ENCODE measurements at places on chromosomes 5 and 9.

GRCh38 chr5:63398346-63398745 lies 563.9 kb downstream of the HTR1A start:
- no peak for DNase-seq

GRCh38 chr5:149886692-149887470 lies 57.7 kb downstream of the PDE6A start:
- DNase-seq = no peak

GRCh38 chr5:42606464-42606869 lies 150.2 kb upstream of the CCDC152 start:
- DNase-seq = no peak

DNA sequence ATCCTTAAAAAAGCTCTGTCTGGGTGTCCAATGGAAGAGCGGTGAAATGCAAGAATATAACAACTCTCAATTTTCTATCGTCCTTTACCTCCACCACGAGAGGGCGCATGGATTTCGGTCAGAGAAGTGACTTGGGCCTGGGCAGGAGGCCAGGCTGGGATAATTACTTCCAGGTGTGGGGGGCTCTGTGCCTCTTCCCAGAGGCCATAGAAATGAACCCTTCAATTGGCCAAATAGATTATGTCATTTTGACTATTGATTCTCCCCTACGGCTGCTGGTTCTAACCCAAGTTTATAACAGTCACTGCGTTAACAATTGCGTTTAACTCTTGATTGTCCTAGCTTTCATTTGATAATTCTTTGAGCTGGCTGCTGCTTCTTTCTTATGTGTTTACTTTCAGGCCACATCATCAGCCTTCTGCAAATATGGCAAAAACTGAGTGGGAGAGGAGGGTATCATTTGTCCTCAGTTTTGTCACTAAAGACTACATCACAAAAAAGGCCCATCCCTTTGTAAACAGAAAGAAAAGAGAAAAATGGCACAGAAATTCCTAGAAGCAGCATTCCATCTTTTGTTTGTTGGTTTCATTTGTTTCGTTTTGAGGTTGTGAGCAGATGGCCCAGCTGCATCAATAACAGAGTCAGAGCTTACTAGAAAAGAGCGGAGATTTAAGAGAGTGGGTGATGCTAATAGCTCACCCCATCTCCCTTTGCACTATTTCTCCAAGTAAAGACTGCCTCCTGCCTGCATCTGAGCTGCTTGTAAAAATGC lies 45.4 kb upstream of the ZFR start:
- peak; percentile 78 for DNase-seq

GRCh38 chr5:10335711-10336470 lies 17.6 kb upstream of the MARCHF6 start:
- DNase-seq = no peak

- DNase-seq = no peak
Measured at GRCh38 chr9:98607787-98608186, 100.9 kb downstream of the GABBR2 start.

DNA sequence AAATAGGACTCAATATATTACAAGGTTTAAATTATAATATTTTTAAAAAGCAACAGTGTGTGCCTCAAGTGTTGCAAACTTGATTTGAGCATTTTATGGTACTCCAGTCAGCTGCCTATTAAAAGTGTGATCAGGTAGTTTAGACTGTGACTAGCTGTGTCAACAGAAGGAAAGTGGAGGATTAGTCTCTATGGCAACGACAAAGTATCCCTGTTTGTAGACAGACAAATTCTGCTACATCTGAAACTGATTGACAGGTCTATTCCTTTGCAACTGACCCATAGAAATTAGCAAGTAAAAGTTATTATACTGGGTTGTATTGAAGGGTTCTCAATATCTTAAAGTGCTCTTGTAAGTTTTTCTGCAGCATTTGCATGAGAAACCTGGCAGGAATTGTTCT lies 249.8 kb upstream of the ARRDC3 start:
- DNase-seq = no peak

GRCh38 chr9:111691672-111692329 lies 30.4 kb downstream of the GNG10 start:
- DNase-seq = peak; percentile 19

GRCh38 chr5:22109315-22109714 lies 743.8 kb downstream of the CDH12 start:
- DNase-seq = no peak

- DNase-seq = peak; percentile 35
Measured at GRCh38 chr5:52878656-52879055, 90.9 kb downstream of the ITGA1 start.

DNA sequence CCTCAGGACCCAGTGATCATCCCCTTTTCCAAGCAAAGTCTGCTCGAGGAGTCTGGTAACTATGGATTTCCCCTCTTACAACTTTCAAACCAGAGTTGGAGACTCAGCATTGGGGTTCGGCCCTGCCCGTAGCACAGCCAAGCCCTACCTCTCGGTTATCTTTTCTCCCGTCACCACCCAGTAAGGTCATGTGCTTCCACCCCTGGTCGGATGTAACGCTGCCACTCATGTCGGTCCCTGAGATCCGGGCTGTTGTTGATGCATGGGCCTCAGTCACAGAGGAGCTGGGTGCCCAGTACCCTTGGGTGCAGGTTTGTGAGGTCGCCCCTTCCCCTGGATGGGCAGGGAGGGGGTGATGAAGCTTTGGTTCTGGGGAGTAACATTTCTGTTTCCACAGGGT lies 1.2 kb downstream of the GALT start:
- no peak for DNase-seq

DNA sequence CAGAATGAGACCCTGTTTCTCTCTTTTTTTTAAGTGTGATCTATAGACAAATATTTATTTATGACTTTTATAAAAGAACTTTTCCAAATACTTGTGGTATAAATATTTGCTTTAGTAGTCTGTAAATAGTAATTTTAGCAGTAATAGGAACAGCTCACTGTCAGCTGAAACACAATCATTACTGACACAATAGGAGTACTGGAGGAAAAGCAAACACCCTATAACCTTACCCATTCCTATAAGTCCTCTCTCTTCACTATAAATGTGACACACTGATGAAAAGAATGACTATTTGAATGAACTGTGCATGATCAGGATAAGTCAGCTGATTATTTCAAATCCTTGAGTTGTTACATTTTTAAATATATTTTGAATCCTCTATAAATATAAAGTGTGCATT lies 72.4 kb downstream of the CDH12 start:
- DNase-seq = no peak

- DNase-seq = no peak
Measured at GRCh38 chr9:137077758-137078693, 709 bp downstream of the UAP1L1 start.

- peak; percentile 36 for DNase-seq
Measured at GRCh38 chr5:14706615-14707021, 42.1 kb downstream of the OTULIN start.

DNA sequence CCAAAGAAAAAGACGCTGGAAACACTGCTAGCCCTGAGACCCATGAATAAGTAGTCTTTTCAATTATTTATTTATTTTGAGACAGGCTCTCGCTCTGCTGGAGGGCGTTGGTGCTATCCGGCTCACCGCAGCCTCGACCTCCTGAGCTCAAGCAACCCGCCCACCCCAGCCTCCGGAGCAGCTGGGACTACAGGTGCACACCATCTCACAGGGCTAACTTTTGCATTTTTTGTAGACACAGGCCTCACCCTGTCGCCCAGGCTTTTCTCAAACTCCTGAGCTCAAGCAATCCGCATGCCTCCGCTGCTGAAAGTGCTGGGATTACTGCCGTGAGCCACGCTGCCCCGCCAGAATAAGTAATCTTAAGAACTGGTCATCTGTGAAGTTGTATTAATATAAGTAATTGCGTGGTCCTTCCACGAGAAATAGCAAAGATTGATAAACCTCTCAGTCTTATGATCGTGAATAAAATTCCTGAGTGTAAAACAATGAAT lies 1.6 kb downstream of the ANXA2R start:
- DNase-seq = no peak

DNA sequence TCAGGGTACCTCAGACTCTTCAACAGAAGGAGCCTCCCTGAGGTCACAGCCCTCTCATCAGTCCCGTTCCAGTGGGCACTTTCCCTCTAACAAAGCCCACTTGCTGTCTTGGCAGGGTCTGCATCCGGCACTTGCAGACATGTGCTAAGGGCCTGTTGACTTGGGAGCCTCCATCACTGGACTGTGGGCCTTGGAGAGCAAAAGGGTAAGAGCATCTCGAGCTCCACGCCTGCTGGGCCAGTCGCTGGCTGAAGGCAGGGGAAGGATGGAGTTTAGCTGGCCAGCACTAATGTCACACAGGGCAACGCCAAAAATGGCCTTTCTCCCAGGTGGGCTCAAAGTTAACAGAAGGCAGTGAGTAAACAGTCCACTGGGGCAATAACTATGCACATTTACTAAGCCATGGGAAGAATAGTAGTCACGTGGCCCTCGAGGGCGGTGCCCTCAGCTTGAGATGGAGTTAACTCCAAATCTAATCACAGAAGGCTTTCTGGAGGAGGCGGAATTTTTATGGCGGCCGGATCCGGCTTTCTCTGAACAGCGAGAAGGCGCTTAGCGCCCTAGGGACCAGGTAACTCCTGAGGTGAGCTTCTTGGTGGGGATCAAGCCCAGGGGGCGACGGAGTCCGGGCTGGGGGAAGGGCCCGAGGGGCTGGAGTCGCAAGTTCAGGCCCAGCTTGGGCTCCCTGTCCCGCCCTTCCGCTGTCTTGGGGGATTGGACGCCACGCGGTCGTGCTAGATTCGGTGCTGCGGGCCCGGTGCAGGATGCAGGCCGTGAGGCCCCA lies 2.0 kb upstream of the NSD1 start:
- DNase-seq = no peak

GRCh38 chr5:32291591-32291990 lies 21.1 kb downstream of the MTMR12 start:
- no peak for DNase-seq

DNA sequence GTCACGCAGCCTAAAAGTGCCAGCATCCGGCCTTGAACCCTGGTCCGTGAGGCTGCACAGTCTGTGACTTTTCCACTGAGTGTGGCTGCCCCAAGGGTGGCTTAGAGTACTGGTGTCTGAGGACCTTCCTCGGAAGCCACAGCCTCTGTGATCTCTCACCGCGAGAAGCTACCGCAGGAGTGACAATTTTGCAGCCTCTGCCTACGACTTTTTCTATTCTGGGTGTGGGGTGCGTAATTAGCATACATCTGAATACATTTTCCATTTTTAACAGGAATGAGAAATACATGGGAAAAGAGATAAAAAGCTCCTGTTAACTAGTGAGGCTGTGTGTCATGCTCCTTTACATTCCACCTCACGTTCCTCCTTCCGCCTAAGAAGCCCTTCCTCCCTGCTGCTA lies 48.3 kb upstream of the HRH2 start:
- no peak for DNase-seq

GRCh38 chr9:136856541-136857141 lies 4.5 kb downstream of the MAMDC4 start:
- DNase-seq = no peak

DNA sequence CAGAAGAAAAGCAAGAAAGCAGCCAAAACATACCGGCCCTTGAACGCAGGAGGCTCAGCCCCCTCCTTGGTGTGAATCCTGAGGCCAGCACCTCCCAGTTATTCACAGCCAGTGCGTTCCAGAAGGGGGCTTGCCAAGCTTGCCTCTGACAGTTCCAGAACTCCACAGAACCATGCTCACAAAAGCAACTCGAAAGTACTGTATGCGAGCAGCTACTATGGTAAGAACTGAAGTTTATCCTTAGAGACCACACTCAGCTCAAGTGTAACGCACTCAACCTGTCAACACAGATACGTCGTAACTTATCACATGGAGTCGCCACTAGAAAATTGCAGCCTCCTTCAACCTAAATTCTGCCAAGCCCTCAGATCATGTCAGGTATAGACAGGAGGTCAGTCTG lies 1.4 kb downstream of the UBAC1 start:
- no peak for DNase-seq

GRCh38 chr9:136631038-136632000 lies 31.4 kb upstream of the EGFL7 start:
- peak; percentile 51 for DNase-seq

DNA sequence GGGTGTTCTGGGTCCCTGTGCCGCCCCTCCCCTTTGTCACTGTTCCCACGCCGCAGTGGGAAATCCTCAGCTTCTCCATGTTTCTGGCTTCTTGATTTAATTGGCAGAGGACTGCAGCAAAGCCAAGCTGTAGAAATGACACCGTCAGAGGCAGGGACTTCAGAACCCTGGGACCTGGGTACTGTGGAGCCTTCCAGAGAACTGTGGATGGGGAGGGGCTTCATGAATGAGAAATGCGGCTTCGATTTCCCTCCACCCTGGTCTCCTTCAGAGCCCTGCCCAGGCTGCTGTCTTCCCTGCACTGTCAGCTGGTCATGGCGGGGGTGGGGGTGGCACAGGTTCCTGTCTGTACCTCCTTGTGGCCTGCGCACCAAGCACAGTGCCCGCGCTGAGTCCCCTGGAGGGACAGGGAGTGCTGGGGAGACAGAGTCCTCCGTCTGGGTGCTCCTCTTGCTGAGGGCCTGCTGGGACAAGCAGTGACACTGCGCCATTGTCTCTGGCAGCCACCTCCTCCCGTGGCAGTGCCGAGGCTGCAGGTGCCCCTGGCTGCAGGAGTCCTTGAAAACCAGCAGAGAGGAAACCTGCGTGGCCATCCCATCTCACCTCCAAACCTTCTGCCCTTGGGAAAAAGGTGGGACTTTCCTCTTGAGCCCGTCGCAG lies 47.2 kb downstream of the COL5A1 start:
- DNase-seq = no peak

GRCh38 chr5:2709976-2710689 lies 41.3 kb downstream of the IRX2 start:
- no peak for DNase-seq

DNA sequence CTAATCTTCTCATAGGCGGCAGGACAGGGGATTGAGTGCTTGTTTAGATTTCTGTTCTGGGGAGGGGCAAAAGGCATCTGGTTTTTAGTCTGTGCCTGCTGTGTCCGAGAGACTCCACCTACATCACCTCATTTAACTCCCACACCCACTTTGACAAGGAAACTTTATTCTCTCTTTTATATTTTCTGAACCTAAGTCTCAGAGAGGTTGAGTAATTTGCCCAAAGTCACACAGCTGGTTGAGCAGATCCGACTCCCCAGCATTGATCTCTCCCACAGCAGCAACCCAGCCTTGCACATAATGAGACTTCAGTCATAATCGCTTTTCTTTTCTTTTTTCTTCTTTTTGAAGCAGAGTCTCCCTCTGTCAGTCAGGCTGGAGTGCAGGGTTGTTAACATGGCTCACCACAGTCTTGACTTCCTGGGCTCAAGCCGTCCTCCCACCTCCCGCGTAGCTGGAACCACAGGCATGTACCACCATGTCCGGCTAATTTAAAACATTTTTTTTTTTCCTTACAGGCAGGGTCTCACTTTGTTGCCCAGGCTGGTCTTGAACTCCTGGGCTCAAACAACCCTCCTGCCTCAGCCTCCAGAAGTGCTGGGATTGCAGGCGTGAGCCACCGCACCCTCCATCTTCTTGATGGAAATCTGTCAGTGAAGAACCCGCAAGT lies 36.5 kb upstream of the ANKRD33B start:
- DNase-seq = no peak

DNA sequence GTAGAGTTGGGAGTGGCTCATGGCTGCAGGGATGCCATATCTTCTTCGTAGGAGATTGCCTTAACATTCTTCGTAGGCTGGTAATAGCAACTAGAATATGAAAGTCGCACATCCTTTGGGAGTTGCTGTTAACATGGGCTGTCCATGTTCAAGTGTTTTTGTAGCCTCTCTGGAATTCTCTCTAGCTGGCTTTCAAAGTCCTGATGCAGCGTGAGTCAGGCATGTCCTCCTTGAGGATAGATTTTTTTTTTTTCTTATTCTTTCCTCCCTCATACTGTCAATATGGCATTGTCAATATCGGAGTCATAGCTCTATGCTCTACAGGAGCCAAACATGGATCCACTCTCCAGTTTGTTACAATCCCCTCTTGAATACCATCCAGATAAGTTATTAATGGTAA lies 494.8 kb upstream of the WWC1 start:
- DNase-seq = no peak

Data from HFF-Myc (cell line).